ENCODE measurements at places on chromosomes 16 and 17. TPM values are rescaled to one million over a fixed set of nuclear protein-coding genes. Genes with fewer than 3 reads are reported as not detected.

Gene VPS35L
- 66.0 TPM for total RNA-seq

DNA sequence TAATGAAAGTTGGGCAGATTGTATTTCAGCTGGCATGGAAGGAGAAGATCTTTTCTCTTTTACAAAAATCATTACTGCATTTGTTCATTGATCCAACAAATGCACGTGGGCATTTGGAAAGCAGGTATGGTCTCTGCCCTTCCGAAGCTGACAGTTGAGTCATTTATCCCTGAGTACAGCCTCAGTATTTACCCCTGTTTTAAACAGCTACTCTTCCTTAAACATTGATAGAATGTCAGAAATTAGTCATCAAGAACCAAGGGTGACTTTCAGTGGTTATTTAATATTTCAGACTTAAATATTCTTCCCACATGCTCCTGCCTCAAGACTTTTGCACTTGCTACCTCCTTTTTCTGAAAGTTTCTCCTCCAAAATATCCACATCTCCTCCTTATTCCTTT lies 226.7 kb upstream of the HSBP1 start:
- peaks cover 4% of the 10 kb centered on the region for H3K27me3 ChIP-seq
- no peak overlapping the region for H3K4me3 ChIP-seq
- H3K36me3 ChIP-seq = no peaks in the 10 kb centered on the region
- H3K27ac ChIP-seq = no peak overlapping the region
- H3K4me1 ChIP-seq = no peaks in the 10 kb centered on the region

DNA sequence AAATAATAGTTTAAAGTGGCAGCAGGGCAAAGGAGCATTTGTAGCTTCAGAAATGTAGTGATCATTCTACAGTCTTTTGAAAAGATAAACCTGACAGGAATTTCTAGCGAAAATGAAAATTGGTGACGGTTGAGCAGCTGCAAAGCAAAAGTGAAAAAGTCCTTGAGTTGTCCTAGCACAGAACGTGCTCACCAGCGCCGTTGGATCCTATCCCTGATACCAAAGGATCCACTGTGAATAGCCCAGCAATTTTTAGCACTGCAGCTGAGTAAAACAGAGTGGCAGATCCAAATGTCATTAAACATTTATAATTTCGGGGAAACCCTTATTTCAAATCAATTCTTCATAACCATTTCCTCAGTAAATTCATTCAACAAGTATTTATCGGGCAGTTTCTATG lies 453.8 kb upstream of the HSBP1 start:
- H3K27me3 ChIP-seq = peaks cover 3% of the 10 kb centered on the region
- H3K4me1 ChIP-seq = peaks cover 3% of the 10 kb centered on the region
- DNase-seq = no peak
- H3K27ac ChIP-seq = no peak overlapping the region

- H3K27ac ChIP-seq = no peak overlapping the region
- no peaks in the 10 kb centered on the region for H3K36me3 ChIP-seq
- peaks cover 36% of the 10 kb centered on the region for H3K4me1 ChIP-seq
- no peak for DNase-seq
- no peak overlapping the region for H3K4me3 ChIP-seq
- H3K27me3 ChIP-seq = peaks cover 44% of the 10 kb centered on the region
Observed at GRCh38 chr16:75112734-75113491, 3.7 kb downstream of the LDHD start.

DNA sequence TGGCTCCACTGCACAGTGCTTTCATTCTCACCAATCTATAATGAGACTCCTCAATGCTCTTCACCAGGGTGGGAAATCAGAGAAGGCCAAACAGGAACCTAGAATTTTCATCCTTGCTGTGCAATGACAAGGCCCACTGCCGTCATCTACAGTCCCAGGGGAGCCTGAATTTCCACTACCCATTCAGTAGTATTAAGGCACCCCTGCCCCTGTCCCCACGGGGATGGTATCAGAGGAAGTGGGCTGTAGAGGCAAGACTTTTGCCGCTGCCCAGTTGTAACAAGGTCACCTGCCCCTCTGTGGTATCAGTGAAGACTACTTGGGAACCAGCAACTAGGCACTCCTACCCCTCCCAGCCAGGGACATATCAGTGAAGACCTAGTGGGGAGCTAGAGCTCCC lies 104.5 kb downstream of the C16orf78 start:
- peaks cover 4% of the 10 kb centered on the region for H3K27me3 ChIP-seq
- H3K4me3 ChIP-seq = no peak overlapping the region
- no peaks in the 10 kb centered on the region for H3K36me3 ChIP-seq
- no peak overlapping the region for H3K27ac ChIP-seq
